ENCODE measurements at places on chromosomes 12 and 14.

DNA sequence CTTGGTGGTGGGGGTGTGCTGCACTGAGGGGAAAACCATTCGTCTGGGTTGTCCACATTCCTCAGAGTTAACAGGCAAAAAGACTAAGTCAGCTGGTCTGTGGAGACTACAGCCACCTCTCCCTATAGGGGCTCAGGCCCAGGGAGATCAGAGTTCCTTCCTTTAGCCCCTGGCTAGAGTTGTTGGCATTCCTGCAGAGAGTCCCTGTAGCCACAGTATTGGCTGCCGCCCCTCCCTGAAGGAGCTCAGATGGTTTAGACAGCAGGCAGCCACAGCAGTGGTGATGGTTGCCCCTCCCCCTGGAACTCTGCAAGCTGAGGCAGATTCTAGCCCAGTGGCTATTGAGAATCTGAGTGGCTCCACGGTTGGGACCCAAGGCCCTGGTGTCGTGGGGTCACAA lies 1072.5 kb upstream of the ATXN7L3B start:
- no peak for DNase-seq

DNA sequence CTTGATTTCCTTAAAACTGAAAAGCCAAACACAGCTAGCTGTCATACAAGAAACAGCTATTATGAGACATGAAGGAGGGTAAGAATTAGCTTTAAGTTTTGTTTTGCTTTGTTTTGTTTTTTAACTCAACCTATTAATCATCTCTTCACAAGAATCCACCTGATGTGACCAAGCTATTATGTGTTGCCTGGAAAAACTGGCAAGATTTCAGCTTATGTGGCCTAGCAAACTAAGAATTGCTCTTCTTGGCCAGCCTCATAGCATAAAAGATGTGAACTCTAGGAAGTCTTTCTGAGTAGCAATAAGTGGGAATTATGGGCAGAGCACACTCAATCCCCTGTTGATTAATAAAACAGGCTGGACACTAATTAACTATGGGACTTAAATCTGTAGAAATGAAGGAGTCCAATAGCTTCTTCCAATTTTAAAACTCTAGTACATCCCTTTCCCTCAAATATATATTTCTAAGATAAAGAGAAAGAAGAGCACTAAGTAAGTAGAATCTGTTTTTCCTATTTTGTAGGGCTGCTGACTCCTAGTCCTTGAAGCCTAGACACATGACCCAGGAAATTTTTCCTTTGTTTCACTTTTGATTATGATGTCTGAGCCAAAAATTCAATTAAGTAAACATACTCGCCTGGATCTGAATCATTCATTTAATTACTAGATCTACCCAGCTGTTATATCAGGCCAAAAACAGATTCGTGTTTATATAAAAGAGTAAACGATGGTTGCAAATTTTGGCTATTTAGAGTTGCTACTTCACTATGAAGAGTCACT lies 75.7 kb downstream of the GTF2A1 start:
- DNase-seq, result no peak

DNA sequence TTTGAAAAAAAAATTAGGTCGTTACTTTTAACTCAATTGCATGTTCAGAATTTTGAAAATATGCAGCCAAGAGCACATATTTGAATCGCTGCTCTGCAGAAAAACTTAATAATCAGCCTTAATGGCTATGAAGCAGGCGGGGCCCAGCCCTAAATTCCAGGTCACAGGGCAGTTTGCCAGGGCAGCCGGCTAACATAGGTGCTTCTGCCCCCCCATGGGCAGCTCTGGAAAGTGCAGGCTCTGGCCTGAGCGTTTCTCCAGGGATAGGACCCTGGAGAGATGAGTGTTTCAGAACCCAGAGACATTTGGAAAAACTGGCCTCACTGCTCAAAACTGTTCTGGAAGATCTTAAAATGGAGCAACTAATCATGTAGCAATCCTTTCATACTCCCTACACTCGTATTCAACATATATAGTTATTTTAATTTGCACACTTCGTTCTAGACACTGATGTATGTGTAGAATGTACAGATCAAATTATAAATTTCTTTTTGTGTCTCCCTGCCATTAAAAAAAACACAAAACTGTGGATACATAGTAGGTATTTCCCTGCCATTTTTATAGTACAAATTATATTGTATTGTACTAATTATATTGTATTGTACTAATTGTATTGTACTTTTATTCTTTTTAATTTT lies 26.0 kb upstream of the PTGR2 start:
- DNase-seq, result peak; percentile 78

DNA sequence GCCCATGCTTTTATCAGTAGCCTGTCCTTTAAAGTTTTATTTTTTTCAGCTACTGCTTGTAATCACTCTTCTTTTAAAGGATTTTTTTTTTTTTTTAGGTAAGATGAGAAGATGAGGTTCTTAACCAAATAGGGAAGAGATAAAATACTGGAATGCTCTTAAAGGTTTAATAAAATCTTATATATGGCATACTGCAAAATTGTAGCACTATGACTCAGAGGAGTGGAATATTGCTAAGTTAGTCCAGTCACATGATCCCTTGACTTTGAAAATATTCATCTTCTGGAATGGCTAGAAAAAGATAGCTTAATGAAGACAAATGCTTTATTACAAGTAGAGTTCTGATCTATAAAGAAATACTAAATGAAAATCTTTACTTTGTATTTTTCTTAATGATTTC lies 116.6 kb downstream of the NAV3 start:
- no peak for DNase-seq

DNA sequence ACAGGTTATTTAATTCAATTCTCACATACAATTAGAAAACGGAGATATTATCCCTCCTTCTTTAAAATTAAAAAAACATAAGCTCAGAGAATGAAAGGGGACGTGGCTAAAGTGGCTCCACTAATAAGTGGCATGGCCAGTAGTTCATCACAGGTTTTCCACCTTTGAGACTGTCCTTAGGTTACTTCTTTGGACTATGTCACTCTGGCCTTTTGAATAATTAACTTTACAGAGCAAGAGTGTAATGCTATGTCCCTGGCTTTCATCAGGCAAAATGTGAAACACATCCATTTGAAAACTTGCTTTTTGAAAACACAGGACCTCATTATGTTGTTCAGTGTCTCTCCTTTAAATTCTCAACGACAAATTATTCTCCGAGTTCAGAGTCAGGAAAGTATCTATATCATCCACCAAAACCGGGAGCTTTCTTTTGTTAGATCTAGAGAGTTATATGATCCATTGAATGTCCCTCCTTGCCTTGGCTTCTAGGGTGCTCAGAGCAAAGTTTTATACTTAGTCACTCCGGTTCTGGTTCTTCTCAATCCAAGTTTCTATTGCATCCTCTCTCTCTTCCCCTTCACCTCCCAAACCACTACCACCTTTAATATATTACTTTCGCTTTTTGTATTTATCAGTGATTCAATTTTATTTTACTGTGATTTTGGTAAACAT lies 43.0 kb upstream of the BTG1 start:
- DNase-seq, result no peak

DNA sequence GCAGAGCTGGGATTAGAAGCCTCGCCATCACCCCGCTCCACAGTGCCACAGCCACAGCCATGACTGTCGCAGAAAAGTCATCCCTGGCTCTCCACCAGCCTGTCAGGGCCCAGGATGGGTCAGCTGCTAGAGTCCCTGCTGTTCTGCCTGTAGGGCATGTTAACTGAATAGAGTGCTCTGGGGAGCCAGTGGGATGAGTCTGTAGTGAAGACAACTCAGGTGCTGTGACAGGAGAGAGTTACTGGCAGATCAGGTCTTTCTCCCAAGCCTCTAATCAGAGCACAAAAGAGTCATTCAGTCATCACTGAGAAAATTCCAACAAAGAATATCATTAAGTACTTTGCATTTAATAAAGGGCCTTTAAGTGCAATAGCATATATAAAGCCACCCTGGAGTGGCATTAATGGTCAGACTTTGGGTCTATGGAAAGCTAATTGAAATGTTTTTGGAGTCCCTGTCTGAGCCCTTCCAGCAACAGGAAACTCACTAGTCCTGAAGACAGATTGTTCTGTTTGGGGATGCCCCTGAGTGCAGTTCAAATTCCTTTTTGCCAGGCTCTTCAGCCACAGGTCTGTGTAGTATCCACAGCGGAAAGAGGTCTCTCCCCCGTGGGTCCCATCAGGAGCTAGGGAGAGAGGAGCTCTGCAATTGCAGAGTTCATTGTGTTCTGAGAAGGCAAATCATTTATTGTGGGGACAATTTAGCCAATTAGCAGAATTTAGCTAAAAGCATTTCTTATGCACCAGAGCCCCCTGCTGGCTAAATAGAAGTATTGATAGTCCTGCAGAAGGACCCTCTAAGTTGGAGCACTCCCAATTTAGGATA lies 45.2 kb upstream of the C14orf132 start:
- peak; percentile 37 for DNase-seq

- no peak for DNase-seq
Measured at GRCh38 chr14:96888593-96888992, 91.4 kb downstream of the VRK1 start.

- DNase-seq, result no peak
Measured at GRCh38 chr14:28305938-28306337, 460.6 kb upstream of the FOXG1 start.

GRCh38 chr12:66947119-66947518 lies 268.2 kb upstream of the GRIP1 start:
- DNase-seq, result no peak

GRCh38 chr12:64652346-64652745 lies 42.1 kb downstream of the RASSF3 start:
- DNase-seq, result no peak

GRCh38 chr12:97939156-97939555 lies 476.6 kb downstream of the RMST start:
- DNase-seq, result peak; percentile 55
